Right ventricle myocardium superior (tissue), 1 donor: ENCODE measurements at places on chromosomes 13 and 19.

DNA sequence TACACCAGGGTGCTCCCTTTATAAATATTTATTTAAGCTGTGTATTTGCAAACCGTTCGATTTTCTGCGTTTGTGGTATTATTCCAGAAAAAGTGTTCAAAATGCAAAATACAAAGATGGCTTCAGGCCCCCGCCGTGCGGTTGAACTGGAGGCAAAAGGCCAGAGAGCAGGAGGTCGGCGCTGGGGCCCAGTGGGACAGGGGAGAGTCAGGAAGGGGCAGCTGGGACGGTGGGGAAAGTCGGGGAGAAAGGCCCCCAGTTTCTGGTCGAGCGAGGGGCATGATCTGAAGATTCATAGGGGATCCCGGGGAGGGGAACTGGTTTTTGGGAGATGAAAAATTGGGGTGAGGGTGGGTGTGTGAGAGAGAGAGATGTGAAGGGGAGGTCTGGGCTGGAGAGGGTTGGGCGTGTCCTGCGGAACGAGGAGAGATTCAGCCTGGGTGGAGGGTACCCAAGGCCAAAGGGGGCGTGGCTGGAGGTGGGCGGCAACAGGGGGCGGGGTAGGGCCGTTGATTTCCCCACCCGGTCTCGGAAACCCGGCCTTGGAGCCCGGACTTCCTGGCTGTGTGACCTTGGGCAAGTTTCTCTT, 678 bp downstream of the ISOC2 start:
- peak; percentile 88 for DNase-seq

DNA sequence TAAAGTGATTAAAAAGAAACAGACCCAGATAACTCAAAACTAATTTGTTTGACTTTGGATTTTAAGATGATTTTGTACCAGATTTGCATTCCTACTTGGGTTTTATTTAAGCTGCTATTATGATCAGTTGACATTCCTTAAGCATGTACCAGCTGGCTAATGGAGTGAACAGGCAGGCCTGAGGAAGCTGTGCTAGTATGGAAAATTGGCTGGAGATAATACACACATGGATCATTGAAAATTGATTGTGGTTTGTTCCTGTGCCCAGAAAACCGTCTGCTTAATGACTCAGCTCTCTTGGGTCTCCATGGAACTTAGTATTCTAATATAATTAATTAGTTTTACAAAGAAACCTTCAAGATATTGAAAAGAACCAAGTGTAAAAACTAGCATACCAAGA, 22.6 kb downstream of the POLR1D start:
- no peak for DNase-seq

DNA sequence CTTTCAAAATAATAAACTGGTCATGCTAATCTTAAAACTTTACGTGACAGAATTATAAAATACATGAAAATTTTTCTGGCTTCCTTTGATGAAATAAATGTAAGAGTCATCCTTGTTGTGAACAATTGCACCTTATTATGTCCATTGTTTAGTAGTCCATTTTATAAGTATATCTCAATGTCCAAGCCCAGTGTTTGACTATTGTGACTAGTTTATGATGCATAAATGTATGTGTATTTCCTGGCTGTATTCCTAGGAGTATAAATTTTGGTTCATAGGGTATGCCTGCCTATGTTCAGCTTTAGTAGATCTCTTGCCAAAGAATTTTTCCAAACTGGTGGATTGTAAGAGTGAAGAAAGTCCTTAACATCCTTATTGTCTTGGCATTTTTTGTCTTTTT, 2895.5 kb upstream of the PCDH20 start:
- no peak for DNase-seq

DNA sequence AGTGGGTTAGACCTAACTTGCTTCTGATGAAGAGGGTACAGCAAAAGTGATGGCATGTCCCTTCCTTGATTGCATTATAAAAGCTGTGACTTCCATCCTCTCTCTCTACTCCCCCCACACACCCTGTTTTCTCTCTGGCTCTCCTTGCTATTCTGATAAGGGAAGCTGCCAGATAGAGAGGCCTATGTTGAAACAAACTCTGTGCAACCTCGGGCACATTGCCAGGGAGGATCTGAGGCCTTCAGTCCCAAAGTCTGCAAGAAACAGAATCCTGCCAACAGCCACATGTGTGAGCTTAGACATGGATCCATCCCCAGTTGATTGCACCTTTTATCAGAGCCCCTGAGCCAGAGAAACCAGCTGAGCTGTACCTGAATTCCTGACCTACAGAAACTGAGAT, 44.8 kb upstream of the ARGLU1 start:
- DNase-seq: peak; percentile 81

GRCh38 chr13:63288576-63288975, 1872.9 kb upstream of the PCDH20 start:
- DNase-seq: no peak

GRCh38 chr13:103876571-103876970, 810.4 kb upstream of the SLC10A2 start:
- DNase-seq: no peak

DNA sequence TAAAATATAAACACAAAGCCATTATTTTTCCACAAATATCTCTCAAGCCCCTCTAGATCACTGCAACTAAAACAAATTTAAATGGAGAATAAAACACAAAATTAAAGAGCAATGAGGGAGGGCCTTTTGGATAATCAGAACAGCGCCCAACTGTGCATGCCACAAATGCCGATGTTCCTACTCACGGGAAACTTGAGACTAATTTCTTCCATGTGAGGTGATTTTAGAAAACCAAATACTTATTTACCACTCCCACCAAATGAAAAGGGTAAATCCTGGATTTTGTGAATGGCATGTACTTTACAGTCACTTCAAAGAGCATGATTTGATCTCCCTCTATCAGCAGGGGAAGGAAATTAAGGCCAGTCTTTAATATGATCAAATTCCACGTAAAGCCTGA, 74.8 kb downstream of the SLC7A1 start:
- DNase-seq: no peak

GRCh38 chr19:52188822-52189734, 774 bp upstream of the PPP2R1A start:
- peak; percentile 88 for DNase-seq

DNA sequence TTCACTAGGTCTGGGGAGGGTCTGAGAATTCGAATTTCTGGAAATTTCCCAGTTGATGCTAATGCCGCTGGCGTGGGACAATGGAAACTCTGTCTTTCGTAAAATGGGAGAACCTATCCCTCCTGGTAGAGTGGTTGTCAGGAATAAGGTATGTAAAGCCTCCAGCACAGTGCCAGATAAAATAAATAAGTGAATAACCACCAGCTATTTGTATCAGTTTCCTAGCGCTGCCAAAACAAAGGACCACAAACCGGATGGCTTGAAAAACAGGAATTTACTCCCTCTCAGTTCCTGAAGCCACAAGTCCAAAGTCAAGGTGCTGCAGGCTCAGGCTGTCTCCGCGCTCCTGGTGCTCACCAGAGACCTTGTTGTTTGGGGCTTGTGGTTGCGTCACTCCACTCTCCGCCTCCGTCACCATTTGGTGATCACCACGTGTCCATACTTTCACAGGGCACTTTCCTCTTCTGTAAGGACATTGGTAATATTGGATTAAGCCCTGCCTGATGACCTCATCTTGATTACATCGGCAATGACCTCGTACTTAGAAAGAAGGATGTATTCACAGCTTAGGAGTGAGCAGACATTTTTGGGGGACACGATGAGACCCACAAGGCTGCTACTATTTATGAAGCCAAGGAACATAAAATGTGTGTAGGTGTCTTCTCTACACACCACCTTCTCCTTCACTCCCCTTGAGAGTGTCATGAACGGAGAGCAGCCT, 428.5 kb downstream of the IRS2 start:
- no peak for DNase-seq

- DNase-seq: peak; percentile 68
These were observed 1.4 kb downstream of the CIC start for GRCh38 chr19:42270346-42271044.

DNA sequence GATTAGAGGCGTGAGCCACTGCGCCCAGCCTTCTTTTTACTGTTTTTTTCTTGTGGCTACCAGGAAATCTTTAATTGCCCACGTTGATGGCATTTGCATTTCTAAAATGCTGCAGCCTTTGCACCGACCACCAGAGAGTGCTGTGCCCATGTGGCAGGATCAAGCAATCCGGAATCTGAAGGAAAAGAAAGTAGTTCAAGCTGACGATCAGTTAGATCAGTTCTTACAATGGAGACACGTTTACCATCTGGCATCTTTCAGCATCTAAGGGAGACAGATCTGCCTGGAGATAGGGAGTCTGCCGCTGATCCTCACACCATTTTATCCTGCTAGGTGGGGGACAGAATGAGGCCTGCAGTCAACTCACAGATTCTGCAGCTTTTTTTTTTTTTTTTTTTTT, 19.9 kb downstream of the TINCR start:
- peak; percentile 26 for DNase-seq

DNA sequence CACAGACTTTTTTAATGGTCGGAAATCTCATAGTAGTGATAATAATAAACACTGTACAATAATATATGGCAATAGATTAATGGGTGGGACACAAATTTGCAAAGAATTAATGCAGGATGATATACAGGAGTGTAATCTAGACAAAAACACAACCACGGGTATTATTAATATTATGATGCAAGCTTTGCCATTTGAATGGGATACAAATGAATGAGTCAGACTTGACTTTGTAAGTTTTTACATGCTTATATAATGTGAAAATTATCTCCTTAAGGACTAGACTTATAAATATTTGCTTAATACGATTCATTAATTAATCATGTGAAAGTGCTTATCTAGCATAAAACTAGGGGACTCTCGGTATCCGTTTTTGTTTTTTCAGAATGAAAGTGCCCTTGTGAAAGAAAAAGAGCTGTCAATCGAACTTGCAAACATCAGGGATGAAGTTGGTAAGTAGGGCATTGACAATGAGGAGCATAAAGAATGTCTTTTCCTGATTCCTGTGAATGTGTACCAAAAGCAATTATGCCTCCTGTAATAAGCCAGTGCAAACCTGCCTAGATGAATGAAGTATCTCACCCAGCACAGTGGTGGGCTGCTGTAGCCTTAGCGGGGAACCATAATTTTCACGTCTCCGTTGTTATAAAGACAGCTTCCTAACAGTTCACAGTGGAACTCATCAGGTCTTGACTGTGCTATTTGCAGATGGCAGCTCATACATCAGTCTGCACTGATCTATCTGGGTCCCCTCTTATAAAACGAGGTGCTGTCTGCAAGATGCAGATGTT, 155.7 kb downstream of the SLC7A1 start:
- no peak for DNase-seq

DNA sequence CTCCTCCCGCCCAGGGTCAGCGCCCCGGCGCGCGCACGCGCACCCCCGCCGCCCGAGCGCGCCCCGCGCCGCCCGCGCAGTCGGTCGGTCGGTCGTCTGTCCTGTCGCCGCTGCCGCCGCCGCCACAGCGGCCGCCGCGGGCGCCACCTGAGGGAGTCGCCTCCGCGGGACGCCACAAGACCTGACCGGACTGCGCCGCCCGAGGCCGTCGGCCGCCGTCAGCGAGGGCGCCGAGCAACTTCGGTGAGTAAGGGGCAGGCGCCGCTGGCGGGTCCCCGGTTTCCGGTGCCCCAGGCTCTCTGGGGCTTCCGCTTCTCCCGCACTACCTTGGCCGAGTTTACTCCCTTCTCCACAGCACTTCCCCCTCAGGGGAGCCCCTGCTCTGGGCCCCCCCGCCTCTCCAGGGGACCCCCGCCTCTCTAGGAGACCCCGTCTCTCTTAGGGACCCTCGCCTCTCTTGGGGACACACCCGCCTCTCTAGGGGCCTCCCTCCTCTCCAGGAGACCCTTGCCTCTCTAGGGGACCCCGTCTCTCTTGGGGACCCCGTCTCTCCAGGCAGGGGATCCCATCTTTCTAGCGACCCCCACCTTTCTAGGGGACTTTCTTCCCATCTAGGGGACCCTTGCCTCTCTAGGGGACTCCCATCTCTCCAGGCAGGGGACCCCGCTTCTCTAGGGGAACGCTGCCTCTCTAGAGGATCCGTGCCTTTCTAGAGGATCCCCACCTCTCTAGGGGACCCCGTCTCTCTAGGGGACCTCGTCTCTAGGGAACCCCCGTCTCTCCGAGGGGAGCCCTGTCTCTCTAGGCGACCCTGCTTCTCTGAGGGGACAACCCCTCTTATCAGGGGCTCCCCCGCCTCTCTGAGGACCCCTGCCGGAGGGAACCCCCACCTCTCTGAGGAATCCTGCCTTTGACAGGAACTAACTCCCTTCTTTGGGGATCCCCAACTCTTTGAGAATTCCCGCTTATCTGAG, 19.3 kb upstream of the GATAD2A start:
- no peak for DNase-seq

DNA sequence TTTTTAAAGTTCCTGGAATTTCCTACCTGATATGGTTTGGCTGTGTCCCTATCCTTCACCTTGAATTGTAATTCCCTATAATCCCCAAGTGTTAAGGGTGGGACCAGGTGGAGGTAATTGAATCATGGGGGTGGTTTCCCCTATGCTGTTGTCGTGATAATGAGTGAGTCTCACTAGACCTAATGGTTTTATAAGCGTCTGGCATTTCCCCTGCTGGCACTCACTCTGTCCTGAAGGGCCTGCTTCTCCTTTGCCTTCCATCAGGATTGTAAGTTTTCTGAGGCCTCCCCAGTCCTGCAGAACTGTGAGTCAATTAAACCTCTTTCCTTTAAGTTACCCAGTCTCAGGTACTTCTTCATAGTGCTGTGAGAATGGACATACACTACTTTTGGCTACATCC, 298.7 kb downstream of the HS6ST3 start:
- DNase-seq: no peak

- no peak for DNase-seq
These were observed 99.4 kb downstream of the WASF3 start for GRCh38 chr13:26656919-26657318.
